NK-92 treated with Interleukin-12 subunit alpha and Interleukin-12 subunit beta, amount 100 ng/mL, for 24 hours (cell line): ENCODE measurements at places on chromosomes 3 and 15.

GRCh38 chr3:5314897-5315296 is 127.4 kb downstream of the EDEM1 start:
- no peak for DNase-seq

GRCh38 chr15:25170781-25171110 is 216.0 kb downstream of the SNRPN start:
- DNase-seq: no peak

GRCh38 chr3:1135194-1135593 is 42.4 kb downstream of the CNTN6 start:
- DNase-seq: no peak

DNA sequence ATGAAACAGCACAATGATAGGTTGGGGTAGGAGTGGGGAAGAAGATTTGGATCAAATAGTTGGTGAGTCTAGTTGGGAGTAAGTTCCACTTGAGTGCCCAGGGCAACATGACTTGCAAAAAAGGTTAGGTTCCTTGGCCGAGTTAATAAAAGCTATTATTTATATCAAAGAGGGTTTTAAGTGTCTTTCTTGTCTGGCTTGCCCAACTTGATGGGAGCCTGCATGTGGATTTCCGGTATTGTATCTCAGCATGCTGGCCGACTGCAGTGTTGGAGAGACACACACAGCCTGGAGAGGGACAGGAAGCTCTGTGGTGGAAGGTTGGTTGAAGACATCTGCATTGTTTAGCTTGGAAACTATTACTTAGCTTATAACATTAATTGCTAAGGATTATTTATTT is 449.5 kb upstream of the TBL1XR1 start:
- DNase-seq: peak; percentile 10

DNA sequence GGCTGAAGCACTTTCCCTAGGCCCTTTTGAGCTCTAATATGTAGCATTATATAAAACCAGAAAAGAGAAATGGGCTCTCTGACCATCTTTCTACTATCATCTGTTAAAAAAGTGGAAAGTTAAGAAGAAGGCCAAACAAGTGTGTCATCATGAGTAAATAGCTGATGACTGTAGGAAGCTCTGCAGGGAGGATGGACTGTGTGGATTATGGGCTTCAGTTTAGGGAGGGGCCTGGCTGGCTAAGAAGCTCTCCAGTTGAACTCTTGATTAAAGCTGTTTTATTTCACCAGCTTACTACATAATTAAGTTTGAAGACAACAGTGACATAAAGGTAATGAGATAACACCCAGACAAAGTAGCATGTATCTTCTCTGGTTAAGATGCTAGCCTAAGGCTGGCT is 30.6 kb downstream of the INTS14 start:
- no peak for DNase-seq

DNA sequence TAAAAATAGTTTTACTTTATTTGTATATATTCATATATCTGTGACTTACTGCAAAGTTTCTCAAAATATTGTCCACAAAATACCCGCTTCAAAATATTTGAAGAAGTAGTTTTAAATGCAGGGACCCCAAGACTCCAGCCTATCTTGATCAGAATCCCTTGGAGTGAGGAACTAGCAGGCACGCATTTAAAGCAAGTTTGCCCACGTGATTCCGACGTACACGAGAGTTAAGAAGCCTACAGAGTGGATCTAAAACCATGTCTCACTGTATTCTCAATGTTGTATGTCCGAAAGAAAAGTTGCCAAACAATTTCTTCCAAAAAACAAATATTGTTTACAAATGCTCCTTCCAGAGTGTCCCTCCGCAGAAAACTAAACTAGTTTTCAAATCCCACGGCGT is 1.7 kb downstream of the GABRB3 start:
- DNase-seq: no peak

DNA sequence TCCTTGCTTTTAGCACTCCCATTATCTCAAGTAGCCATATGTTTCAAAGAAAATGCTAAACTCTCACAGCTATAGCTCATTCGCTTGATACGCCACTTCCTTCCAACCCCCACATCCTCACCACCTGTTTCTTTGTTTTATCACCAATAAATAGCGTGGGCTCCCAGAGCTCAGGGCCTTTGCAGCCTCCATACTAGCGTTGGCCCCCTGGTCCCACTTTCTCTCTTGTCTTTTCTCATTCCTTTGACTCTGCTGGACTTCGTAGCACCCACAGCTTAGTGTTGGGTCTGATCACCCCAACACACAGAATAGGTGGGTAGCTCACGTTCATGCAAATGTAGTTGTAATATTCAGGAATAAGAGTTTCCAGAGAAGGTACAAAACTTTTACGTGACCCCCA is 4.1 kb upstream of the GPD1L start:
- DNase-seq: no peak

- no peak for DNase-seq
Measured at GRCh38 chr3:107753494-107753893, 230.7 kb downstream of the BBX start.

- DNase-seq: no peak
Measured at GRCh38 chr3:144809380-144809779, 837.8 kb downstream of the DIPK2A start.

DNA sequence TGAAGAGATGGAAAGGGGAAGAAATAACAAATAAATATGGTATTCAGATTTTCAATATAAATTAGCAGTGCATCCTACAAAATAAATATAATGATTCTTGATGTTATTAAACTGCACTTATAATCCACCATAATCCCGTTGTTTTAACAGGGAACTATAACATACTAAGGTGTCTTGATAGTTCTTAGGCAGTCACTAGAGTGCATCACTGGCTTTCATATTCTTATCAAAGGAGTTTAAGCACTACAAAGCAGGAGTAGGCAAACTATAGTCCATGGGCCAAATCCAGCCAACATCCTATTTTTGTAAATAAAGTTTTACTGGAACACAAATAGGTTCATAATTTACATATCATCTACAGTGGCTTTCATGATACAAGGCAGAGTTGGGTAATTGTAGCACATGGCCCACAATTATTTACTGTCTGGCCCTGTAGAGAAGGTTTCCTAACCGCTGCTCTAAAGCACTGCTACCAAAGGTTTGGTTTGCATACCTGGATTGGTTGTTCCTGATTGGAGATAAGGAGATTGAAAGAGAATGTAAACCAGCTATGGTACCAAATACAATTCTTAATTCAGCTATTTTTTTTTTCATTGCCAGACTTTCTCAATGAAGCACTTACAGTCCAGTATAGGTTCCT is 104.3 kb downstream of the ZNF280D start:
- DNase-seq: no peak

DNA sequence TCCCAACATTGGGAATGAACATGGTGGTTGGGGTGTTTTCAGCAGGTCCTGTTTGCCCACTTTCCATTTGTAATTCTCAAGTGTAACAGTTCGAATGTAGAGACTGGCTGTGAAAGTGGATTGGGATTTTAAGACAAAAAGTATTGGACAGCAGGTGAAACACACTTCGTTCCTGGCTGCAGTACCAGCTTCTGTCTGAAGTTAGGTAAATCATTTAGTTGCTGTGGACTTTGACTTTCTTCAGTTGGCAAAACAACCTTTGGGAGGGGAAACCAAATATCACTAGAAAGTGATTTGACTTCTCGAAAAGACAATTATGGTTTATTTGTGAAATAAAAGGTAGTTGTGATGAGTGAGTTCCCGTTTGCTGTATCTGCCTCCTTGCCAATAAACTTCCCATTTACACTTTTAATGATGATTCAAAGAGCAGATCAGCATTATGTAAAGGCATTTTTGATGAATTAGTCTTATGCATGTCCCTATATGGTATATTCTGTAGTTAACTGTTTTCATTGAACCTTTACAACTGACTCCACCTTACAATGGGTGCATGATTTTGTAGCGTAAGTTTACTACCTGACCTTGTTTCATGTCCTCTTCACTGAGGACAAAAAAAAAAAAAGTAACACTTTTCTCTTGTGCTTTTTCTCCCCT is 34.0 kb downstream of the FNDC3B start:
- no peak for DNase-seq

DNA sequence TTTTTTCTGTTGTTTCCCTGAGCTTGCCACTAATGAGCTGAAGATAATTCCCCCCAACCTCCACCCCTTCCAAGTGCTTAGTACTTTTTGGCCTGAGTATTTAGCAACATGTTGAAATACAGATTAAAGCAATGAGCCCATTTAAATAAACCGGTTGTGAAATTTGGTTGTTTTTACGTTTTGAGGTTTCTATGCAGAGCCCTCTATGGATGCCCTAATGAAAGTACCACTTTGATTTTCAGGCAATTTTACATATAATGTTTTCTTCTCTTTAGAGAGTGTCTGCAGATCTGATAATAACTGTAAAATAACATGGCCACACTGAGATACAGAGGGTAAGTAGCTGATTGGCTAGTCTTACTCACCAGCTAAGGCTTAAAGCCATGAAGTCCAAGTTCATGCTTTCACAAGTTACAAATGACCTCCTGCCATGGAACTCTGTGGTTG is 139.4 kb upstream of the SLC7A14 start:
- no peak for DNase-seq

DNA sequence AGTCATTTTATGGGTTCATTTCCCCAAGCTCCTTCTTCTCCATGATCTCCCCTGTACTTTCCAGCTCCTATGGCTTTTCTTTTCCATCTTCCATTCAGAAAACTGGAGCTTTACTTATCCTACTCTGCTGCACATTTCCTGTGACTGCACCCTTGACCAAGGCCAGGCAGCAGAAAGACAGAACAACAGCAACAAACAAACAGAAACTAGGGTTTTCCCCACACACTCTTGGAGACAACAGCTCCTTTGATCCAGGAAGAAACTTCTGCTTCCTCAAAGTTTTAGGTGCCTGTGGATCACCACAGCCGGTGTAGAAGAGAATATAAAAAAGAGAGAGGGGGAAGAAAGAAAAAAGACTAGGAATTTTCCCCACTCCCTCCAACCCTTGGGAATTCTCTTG is 342.3 kb upstream of the CFAP20DC start:
- DNase-seq: no peak

- no peak for DNase-seq
Measured at GRCh38 chr15:77168141-77168540, 97.2 kb upstream of the TSPAN3 start.

- DNase-seq: no peak
Measured at GRCh38 chr15:48005077-48005476, 115.7 kb upstream of the SLC24A5 start.

- peak; percentile 33 for DNase-seq
Measured at GRCh38 chr3:163490119-163490518, 1588.2 kb downstream of the SI start.

DNA sequence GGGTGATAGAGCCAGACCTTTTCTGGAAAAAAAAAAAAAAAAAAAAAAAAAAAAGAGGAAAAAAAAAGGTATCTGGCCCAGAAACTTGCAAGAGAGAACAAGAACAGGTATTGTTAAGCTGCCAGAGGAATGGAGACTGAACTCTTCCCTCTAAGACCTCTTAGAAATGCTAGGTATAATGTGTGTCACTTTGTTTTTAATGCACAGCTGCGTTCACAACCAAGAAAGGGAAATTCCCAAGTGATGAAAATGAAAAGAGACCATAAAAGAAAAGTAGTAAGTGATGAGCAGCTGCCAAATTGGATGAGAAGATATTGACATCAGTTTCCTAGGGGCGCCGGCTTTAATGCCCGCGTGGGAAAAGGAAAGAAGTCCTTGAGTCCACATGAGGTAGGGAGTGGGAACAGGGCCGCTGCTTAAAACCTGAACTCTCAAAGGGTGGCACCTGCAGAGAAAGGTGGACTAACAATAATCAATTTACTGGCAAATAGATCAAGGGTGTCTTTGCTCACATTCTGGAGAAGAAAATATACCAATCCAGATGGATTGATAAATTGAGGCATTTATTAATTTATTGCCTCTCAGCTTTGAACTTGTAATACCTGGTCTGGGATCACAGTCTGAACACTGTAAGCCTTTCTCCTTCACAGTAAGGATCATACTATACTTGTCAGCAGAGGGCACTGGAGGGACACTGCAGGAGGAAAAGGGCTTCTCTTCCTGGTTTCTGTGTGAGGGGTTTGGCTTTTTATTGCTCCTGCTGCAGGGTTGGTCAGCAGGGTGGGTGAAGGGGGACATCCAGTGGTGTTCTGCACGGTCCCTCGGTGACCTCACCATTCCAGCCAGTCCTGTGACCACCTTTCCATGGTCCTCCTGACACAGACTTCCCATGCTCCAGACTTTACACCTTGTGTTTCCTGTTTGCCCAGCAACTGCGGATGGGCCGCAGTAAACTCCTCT is 131.6 kb downstream of the AQP9 start:
- DNase-seq: peak; percentile 23

- DNase-seq: no peak
Measured at GRCh38 chr3:52367891-52368880, 52.1 kb downstream of the DNAH1 start.

- no peak for DNase-seq
Measured at GRCh38 chr3:134381831-134382442, 7.7 kb upstream of the AMOTL2 start.

DNA sequence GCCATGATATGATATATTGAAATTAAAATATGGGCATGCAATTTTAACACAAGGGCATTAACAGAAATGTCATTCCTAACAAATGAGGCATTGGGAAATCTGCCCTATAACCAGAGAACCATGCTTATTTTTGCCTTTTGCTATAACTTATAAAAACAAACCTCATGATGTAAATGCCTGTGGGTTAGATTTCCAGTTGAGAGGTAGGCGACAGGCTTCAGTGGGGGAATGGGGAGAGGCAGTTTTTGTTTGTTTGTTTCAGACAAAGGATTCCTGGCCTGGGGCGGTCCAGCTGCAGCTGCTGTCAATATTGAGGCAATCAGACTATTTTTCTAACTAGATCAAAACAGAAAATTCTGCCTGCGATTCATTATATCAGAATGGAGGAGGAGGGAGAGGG is 490.4 kb upstream of the CFAP20DC start:
- DNase-seq: no peak

DNA sequence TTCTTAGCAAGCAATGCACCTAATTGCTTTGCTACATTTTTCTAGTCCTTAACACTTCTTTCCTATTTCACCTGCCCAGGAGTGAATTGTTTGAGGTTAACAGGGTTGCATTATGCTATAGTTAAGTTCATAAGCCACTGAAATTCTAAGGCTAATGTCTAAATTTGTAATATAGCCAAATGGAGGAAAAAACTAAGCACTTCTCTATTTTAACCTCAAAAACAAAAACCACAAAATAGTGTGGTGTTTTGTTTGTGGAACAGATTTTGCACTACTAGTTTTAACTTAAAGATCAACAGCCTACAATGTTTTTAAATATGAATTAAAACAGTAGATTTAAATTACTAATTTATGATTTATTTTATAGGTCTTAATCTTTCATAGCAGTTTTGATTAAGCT is 5.5 kb downstream of the ATOSA start:
- no peak for DNase-seq

- no peak for DNase-seq
Measured at GRCh38 chr15:62164014-62164395, 1.1 kb downstream of the C2CD4B start.

DNA sequence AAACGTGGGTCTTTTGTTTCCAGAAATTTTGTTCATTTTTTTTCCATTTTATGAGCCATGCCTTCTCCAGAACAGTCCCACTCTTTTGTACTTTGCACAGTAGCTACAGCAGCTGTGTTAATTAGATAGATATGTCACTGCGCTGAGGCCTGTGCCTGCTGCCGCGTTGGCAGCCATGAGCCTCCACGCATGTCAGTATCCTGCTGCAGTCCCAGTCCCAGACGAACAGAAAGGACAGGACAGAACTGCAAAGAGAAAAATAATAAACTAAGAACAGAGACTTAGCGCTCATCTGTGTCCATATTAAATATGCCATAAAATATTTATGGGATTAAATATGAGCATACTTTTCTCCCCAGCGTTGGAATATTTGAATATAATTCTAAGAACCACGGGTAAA is 442.4 kb upstream of the RARB start:
- no peak for DNase-seq
